Activated naive CD8-positive, alpha-beta T cell treated with anti-CD3 and anti-CD28 coated beads, Interleukin-2, amount 50 U/mL, for 16 hours (primary cell): ENCODE measurements at places on chromosomes 5 and 9.

GRCh38 chr5:67870662-67871061 lies 344.9 kb upstream of the PIK3R1 start:
- no peak for DNase-seq

DNA sequence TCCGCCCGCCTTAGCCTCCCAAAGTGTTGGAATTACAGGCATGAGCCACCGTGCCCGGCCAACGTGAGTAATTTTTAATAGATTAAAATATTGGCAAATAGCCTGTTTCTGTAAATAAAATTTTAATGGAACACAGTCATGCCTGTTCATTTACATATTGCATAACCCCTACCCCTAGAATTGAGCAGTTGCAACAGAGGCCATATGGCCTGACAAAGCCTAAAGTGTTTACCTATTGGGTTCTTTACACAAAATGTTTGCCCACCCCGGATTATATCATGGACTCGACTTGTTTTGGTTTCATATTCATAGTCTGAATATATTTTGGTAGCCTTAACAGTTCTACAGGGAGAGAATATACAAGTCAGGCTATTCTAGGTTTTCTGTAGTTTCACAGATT lies 5.3 kb downstream of the NSA2 start:
- no peak for DNase-seq

GRCh38 chr9:114000671-114001409 lies 77.3 kb downstream of the AMBP start:
- DNase-seq = no peak

DNA sequence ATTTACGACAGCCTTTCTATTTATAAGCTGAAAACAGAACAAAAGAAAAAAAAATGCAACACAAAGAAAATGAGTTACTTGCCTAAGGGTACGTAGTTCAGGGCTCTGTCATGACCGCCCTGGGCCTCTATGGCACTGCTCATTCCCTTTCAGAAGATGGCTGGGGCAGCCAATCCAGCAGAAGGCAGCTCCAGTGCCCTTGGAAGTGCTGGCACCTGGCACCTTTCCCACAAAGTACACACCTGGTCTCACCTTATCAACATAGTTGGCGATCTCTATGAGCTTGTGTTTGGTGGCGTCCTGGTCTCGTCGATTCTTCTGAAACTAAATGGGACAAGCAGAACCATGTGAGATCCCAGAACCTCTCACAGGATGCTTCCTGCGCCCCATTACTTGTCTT lies 53.2 kb downstream of the NIPAL4 start:
- DNase-seq = no peak

DNA sequence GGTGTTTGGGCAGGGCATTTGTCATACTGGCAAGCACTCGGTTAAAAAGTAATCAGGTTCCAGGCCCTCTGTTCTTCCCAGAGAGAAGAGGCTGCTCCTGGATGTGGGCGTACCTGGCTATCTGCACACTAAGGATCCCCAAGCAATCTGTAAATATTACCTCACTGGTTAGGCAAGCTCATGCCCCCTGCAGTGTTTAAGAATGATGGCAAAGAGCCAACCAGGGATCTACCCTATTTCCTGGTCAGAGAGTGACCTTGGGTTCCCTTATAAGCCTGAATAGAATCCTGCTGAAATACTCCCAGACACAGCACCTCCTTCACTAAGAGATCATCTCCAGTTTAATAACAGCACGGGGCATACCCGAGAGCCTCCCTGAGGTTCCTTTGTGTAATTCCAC lies 181.2 kb downstream of the PIK3R1 start:
- DNase-seq = no peak

GRCh38 chr5:112077180-112077579 lies 320.2 kb upstream of the NREP start:
- DNase-seq = no peak

GRCh38 chr9:112913326-112913725 lies 22.6 kb upstream of the SLC46A2 start:
- no peak for DNase-seq

DNA sequence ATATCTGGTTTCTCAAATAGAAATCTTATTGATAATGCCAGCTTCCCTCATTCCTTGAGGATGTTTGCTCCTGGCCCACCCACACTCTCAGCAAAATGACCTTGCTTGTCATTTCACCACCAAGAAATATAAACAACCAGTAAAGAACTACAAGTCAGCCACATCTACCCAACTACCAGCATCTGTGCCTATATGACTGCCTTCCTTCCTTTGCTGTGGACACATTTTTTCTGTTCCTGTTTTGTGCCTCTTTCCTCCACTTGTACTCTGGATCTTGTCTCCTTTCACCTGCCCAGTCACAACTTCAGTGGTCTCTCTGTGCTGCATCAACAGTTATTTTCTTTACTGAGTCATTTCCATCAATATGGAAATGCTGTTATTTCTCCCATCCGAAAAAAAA lies 20.3 kb downstream of the KIF2A start:
- DNase-seq = no peak

DNA sequence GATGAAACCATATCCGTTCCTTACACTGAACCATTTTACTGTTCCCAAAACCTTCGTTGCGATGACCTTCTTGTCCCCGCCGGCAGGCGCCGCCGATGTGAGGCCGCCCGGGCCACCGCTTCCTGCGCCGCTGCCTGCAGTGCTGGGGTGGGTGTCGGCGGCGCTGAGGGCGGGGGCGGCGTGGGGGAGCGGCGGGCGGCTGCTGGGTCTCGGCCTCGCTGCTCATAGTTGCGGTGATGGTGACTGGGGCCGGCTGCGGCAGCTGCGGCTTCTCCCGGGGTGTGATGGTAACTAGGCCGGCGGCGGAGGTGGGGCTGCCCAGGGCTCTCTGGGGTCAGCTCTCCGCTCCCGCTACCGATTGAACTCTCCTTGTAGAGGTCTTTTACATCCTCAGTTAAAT lies 14.1 kb upstream of the OR2S2 start:
- peak; percentile 8 for DNase-seq

DNA sequence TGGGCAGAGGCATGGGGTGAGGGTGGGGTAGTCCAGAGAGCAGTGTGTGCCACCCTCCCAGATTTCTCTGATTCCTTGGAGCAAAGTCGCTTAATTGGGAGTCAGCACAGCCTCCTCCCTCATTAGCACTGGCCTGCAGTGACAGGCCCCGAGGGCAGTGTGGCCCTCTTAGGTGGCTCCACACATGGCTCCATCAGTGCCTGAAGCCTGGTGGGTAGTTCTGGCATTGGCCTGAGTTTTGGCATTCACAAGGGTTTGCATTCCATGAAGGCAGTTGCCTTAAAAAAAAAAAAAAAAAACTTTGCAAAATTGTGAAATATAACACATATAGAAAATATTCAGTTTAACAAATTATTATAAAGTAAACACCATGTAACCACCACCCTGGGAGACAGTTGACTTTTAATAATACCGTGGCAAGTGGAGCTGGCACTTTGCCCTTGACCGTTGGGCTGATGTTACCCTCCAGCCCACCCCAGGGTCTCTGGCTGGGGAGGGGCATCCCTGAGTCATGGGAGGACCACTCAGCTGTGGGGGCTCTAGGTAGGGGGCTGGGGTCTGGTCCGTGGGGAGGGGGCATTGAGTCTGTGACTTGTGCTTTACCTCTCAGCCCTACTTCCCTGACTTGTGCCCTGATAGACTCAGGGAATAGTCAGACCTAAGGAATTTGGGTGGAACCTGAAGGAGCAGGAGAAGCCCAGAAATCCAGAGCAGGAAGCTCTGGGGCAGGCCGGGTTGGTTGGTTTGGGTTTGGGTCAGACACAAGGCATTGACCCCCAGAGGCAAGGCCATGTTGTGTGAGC lies 51.3 kb upstream of the PITX1 start:
- DNase-seq = no peak

- DNase-seq = no peak
Observed at GRCh38 chr5:177306674-177307543, 3.3 kb downstream of the PRELID1 start.

DNA sequence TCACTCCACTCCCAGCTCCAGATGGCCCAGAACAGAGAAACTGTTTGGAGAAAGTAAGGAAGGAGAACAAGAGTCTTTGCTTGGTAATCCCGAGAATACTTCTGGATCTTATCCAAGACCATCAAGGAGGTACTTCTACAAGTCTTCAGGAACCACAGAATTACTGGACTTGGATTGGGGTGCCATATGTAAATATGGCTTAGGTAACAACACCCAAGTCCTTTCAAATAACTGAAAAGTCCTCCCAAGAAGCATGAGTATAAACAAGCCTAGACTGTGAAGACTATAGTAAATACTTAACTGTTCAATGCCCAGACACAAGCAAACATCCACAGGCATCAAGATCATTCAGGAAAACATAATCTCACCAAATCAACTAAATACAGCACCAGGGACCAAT lies 170.0 kb downstream of the MCTP1 start:
- no peak for DNase-seq

DNA sequence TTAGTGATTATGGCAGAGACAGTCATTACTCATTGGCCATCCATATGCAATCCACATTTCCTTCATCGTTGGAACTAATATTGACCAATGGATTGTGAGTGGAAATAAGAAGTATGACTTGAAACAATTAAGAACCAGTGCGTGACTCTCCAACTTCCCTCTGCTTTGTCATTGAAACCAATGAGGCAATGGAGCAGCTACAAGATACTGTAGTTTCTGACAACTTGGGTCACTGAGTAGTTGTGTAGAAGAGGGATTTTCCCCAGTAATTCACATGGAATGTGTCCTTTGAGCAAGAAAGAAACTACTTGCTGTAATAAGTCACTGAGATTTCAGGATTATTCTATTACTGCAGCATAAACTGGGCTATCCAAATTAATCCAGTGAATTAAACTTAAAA lies 785.3 kb upstream of the RIOK2 start:
- no peak for DNase-seq

GRCh38 chr5:68222824-68223354 lies 7.3 kb downstream of the PIK3R1 start:
- DNase-seq = no peak

GRCh38 chr5:119304439-119305211 lies 51.2 kb upstream of the TNFAIP8 start:
- DNase-seq = no peak

DNA sequence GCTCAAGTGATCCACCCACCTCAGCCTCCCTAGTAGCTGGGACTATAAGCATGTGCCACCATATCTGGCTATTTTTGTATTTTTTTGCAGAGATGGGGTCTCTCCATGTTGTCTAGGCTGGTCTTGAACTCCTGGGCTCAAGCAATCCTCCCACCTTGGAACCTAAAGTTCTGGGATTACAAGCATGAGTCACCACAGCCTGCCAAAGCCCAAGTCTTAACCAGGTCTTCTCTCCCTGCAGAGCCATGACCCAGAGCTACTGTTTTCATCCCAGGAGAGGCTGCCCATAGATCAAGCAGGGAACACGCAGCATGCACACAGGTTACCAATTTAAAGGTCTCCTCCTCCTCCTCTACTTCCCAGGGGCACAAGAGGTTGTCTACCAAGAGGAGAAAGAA lies 29.7 kb downstream of the PCDHGC5 start:
- no peak for DNase-seq

DNA sequence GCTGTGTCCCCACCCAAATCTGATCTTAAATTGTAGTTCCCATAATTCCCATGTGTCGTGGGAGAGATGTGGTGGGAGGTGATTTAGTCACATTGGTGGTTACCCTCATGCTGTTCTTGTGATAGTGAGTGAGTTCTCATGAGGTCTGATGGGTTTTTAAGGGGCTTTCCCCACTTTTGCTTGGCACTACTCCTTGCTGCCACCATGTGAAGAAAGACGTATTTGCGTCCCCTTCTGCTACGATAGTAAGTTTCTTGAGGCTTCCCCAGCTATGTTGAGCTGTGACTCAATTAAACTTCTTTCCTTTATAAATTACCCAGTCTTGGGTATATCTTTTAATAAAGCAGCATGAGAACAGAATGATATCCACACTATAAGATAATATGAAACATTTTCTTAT lies 1023.4 kb downstream of the TLE4 start:
- DNase-seq = no peak

GRCh38 chr9:136244122-136244968 lies 1.3 kb downstream of the QSOX2 start:
- DNase-seq = peak; percentile 39

DNA sequence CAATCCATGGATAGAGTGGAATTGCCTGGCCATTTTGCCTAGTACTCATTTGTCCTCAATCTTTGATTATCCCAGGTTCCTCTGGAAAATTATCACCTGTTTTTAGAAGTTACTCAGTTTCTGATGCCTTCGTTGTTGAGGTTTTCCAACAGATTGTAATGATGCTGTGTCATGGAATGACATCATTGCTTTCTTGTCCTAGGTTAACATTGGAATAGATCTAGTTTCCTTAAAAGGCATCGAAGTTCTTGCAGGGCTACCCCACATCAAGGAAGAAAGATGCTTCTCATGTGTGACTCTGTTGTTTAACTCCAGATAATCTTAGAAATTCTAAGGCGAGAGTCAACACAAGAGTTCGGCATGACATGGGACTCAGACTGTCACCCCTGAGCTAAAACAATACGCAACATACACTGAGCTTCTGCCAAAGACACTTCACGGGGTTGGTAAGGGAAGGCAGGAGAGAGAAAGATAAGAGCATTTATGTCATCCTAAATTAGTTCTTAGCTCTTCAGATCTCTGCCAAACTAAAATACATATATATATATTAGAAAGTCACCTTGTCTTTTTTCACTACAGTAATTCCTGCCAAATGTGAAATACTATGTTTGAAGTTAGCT lies 293.2 kb upstream of the WWC1 start:
- no peak for DNase-seq

DNA sequence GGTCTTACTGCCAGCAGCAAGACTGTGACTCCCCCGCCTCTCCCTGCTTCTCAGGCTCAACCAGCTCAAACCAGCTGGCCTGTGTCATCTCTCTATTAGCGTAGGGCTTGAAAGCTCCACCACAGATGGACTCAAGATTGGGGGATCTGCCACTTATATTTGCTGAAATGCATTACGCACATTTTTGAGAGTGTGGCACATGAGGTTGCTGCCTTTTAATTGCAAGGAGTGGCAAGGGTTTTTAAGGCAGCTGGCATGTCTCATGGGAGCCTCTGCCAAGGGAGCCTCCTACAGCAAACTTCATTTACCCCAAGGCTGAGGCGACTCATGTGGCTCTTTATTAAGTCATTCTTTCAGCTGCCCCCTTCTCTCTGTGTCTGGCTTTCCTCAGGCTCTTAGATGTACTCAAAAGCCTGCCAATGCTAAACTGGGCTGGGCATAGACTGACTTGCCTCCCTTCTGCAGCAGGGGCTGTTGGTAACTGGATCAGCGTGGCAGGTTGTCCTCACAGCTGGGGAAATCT lies 219.3 kb downstream of the SMARCA2 start:
- no peak for DNase-seq

GRCh38 chr5:135323227-135323626 lies 75.8 kb downstream of the MACROH2A1 start:
- no peak for DNase-seq

GRCh38 chr5:150227036-150227435 lies 37.2 kb downstream of the SLC6A7 start:
- no peak for DNase-seq

GRCh38 chr9:764105-764524 lies 77.4 kb upstream of the DMRT1 start:
- DNase-seq = no peak

- no peak for DNase-seq
Observed at GRCh38 chr5:67093279-67093678, 103.3 kb downstream of the CD180 start.

- no peak for DNase-seq
Observed at GRCh38 chr5:179150011-179150410, 89.8 kb downstream of the ZNF354C start.

- DNase-seq = no peak
Observed at GRCh38 chr9:8417341-8417740, 617.8 kb upstream of the DMAC1 start.

- no peak for DNase-seq
Observed at GRCh38 chr9:109914280-109915027, 134.5 kb downstream of the PALM2AKAP2 start.
